Breast epithelium (tissue), 4 donors: ENCODE measurements at places on chromosomes 13 and 19. TPM values are rescaled to one million over a fixed set of nuclear protein-coding genes. Genes with fewer than 3 reads are reported as not detected.

SPTBN4 gene
- total RNA-seq = 1.6 TPM

GPC5 gene
- total RNA-seq = 0.98 TPM

IL17D gene
- 0.73 TPM for total RNA-seq

GRK1 gene
- not detected for total RNA-seq

LRP3 gene
- 23.8 TPM for total RNA-seq

CASP14 gene
- not detected for total RNA-seq
